T-helper 2 cell treated with Interferon-gamma antibody and Interleukin-4, amounts not matched to agents 5 μg/mL and 100 μg/mL, for 36 hours (primary cell): ENCODE measurements at places on chromosomes 7 and 10.

DNA sequence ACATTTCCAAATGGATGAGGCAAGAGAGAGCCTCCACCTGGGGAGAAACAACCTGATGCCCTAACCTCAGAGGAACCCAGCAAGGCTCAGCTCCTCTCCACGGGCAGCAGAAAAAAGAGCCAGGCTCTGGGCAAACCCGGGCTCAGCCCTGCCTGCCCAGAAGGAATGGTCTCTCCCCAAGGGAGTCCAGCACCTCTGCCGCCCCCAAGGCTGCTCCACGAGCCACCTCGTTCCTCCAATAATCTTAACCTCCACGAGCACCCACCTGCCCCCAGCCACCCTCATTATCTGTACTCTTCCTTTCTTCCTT lies 154.2 kb downstream of the GRID1 start:
- DNase-seq: no peak

DNA sequence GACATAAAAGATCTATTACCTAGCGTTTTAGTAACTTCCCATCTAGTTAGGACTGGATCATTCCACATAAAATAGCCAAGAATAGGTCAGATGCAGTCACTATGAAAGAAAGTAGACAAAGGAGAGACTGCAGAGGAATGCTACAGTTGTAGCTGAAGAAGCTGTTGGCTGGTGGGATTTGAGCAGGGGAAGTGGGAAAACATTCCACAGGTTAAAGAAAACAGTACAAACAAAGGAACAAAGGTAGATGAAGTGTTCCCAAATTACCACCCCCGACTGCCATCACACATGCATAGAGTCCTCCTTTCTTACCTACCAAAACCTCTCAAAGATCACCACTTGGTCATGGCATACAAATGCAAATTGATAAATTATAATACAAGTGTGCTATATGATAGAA lies 41.8 kb downstream of the DLD start:
- DNase-seq: no peak

- no peak for DNase-seq
Measured at GRCh38 chr7:152543799-152544198, 108.0 kb upstream of the KMT2C start.

DNA sequence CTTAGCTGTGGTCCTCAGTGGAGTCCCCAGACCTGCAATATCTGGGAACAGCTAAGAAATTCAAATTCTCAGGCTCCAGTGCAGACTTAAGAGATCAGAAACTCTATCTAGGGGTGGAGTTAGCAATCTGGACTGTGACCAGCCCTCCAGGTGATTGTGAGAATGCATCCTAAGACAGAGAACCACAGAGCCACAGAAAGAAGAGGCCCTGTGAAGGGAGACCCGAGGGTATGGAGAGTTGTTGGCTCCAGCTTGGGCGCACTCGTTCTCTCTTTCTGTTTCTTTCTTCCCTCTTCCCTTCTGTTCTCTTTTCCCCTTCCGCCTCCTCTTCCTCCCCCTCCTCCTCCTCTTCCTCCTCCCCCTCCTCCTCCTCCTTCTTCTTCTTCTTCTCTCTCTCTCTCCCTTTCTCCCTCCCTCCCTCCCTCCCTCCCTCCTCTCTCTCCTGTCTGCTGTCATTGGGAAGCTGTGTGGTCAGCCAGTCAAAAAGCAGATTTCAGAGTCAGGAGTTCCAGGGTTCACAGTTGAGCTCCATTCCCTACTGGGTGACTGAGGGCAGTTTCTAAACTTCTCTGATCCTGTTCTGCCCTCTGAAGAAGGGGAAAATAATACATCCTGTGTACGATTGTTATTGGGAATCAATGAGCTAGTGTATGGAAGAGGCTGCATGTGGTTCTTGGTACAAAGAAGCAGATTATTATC lies 62.1 kb upstream of the STEAP1B start:
- no peak for DNase-seq

DNA sequence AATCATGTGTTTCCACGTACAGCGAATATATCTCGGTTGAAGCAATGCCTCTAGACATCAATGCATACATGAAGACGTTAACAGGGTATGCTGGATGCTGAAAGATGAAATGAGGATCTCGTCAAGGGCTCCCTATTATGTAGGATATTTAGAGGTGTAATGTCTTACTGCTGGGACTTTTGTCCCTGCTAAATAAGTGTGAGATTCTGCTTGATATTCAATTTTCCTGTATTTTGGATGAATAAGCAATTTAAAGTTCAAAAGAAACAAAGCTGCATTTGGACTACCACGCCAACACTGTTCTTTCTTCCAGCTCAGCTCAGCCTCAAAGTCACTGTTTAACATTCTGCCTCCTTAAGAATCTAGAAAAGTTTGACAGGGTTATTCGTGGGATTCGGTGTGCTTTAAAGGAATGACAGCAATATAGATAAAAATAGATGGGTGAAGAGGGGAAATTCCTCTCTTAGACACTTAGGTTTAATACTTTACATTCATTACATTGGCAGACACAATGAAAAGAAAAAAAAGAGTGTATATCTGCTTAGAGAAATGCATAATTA lies 110.1 kb upstream of the RHEB start:
- no peak for DNase-seq

DNA sequence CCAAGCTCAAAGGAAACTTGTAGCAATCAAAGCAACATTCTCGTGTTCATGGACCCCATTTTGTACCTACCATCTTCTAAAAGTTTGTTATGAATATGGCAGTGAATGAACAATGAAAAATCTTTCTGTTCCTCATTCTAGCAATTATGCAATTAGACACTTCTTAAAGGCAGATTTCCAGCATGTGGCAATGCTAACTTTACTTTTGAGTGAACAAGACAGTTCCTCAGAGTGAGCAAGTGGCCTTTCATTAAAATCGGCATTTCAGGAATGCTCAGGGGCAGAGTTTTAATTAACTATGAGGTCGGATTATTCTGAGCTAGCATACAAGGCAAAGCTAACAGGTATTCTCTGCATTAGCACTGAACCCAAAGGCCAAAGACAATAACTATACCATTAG lies 48.4 kb upstream of the NFE2L3 start:
- DNase-seq: no peak
